Progenitor cell of endocrine pancreas (in vitro differentiated cells): ENCODE measurements at places on chromosomes 3 and 15. TPM values are rescaled to one million over a fixed set of nuclear protein-coding genes. Genes with fewer than 3 reads are reported as not detected.

The SPINT1 gene
- 213 and 217 TPM in 2 replicates for total RNA-seq

The OCA2 gene
- 0.78 and 0.79 TPM in 2 replicates for total RNA-seq

The ONECUT1 gene
- 304 and 341 TPM in 2 replicates for total RNA-seq

The MRPL46 gene
- 21.0 and 24.9 TPM in 2 replicates for total RNA-seq

- no peak for DNase-seq
Observed at GRCh38 chr15:42621996-42622925, 46.9 kb downstream of the STARD9 start.

DNA sequence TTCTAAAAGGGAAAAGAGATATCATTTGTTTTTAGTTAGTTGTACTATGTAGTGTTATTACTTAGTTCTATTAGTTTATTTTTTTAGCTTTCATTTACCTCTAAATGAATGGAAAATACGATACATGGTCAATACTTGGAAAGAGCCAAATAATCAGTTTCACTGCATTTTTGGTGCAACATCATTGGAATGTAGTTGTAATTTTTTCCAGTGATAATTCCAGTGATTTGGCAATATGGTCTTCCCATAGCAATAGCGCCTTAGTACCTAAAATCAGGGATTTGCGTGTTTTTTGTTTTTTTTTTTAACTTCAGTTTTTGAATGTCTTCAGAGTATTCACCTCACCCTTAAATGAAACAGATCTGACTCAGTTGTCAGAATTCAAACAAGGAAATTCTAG, 41.8 kb downstream of the RAB8B start:
- DNase-seq, result no peak

GRCh38 chr3:177792311-177793030, 595.2 kb upstream of the TBL1XR1 start:
- DNase-seq, result no peak

GRCh38 chr3:188188911-188189310, 35.0 kb downstream of the LPP start:
- DNase-seq, result no peak

DNA sequence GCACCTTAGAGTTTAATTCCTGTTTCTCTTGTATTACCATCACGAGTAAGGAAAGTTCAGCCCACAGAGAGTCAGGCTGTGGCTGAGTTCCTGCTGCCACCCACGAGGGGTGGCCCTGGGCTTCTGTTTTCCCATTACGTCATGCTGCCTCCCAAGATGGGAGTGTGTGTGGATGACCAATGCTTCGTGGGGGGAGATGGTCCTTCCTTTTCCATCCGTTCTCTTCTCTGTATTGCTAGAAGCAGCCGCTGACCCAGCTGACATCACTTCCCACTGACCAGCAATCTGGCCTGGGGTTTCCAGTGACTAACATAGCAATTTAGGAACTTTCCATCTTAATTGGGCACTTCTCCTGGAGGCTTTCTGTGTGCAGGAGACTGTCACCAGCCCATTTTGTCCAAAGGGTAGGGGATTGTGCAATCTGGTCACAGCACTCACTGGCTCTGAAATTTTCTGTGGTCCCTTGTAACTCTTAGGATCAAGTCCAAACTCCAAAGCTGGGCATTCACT, 9.3 kb downstream of the IRAK2 start:
- no peak for DNase-seq

GRCh38 chr15:81181220-81181619, 15.5 kb upstream of the IL16 start:
- no peak for DNase-seq
